ENCODE measurements at places on chromosomes 1 and 21. TPM values are rescaled to one million over a fixed set of nuclear protein-coding genes. Genes with fewer than 3 reads are reported as not detected.

Gene ST3GAL3
- total RNA-seq: 2.9 TPM

Gene OR2G6
- total RNA-seq: not detected

Gene FAM229A
- 3.2 TPM for total RNA-seq

Gene TGFB2
- total RNA-seq: 14.4 TPM

Gene SLC25A34
- total RNA-seq: 0.48 TPM

Gene CD1E
- not detected for total RNA-seq

Gene NHLH2
- total RNA-seq: not detected

Gene COL16A1
- 4.5 TPM for total RNA-seq

All from A549 treated with ZK216348 at 1 μM for 4 hours (cell line).